ENCODE measurements at places on chromosomes 6 and 20.

DNA sequence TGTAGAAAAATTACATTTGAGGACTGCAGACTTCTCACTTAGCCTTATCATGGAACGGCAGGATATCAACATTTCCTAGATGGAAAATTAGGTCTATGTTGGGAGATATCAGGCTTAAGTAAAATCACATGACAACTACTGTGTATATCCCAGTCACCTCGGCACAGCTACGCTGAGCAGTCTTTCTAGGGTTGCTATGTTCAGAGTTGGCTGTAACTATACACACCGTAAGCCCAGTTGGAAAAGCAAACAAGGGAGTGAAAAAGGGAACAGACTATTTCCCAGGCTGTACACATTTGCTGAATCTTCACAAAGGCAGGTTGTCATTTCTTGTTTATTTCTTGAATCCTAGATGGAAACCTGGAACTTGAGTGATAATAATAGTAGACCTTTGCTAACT is 80.7 kb upstream of the PTPRK start:
- no peak for DNase-seq

- DNase-seq, result no peak
These were observed 160.3 kb upstream of the SASH1 start for GRCh38 chr6:148182378-148182777.

- DNase-seq, result no peak
These were observed 575.3 kb downstream of the RNF144B start for GRCh38 chr6:18962361-18962905.

GRCh38 chr6:88166493-88167351 is 575 bp upstream of the CNR1 start:
- DNase-seq, result no peak

- DNase-seq, result no peak
These were observed 55.2 kb upstream of the RNF24 start for GRCh38 chr20:4070323-4071177.

DNA sequence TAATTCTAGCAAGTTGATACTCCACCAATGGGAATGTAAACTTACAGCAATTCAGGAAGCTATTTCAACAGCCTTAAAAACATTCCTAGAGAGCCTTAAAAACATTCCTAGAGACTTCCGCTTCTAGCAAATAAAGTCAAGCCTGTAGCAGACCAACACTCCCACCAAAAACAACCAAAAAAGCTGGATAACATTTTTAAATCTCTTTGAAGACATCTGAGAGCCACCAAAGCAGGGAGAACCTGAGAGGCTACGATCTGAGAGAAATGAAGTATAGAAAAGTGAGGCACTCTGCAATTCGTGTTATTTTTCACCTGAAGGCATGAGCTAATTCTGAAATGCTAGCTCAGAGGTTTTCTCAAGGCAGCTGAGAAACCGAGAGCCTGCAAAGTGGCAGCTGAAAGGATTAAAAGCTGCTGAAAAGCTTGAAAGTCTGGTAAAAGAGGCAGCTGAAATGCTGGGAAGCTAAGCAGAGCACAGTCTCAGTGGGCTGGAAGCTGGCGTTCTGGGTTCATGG is 20.9 kb downstream of the GPR63 start:
- no peak for DNase-seq

GRCh38 chr20:59822291-59823029 is 111.0 kb downstream of the SYCP2 start:
- no peak for DNase-seq

DNA sequence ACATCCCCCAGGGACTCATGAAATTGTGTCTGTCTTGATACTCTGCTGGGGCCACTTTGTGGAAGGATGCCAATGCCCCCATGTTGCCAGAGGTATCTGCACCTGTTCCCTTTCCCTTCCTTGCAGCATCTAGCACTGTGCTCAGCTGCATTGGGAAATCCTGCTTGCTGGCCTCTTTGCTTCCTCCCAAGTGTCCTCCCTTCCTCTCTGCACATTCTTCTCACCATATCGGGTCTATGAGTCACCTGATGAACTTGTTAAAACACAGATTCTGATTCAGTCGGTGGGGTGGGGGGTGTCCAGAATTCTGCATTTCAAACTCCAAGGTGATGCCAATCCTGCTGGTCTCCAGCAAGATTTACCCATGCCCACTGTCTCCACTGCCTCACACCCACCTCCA is 467.8 kb downstream of the PTPRT start:
- no peak for DNase-seq

- no peak for DNase-seq
These were observed 5.6 kb downstream of the FBXO9 start for GRCh38 chr6:53070806-53071205.

DNA sequence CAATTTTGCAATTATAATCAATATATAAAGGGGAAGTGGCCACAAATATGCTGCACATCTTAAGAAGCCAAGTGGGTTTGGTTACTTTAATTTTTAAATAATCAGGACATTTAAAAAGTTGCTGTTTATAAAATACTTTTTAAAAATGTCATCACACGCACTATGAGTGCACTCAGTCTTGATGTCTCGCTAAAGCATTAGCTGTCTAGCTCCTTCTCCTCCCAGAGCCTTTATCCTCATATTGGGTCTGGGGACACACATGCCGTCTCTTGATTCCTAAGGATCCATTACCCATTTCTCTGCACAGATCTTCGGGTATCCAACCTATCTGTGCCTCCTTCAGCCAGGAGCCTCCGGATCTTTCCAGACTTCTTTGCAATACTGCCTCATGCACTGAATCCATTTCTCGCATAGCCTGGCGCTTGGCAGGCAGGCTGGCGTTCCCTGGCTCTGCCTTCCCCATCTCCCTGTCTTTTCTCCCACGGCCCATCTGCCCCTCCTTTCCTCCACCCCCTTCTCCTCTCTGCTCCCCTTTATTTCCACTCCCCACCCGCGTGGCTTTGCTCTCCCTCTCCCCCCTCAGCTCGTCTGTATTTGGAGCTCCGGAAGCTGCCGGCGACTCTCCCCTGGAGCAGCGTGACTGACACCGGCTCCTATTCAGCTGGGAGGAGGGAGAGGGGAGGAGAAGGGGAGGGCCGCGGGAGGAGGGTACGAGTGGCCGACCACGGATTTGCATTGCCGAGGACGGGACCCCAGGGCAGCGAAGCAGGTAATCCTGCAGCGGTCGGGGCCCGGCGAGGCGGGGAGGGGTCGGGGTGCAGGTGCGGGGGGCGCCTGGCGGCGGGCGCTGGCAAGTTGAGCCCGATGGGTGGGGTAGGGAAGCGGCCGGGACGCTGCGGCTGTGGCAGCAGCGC is at the start of gene CAP2:
Gene CAP2 (plus strand): TSS at position 618 of the 914 bp plus-strand sequence. CDS start 27,961 bp downstream, outside the sequence.
- DNase-seq, result no peak

GRCh38 chr6:32952817-32953739 is at the start of gene HLA-DMA:
HLA-DMA (minus strand) TSS chr6:32953097; CDS start chr6:32953036, 61 bp downstream.
- DNase-seq, result peak; percentile 85

- DNase-seq, result no peak
These were observed 3.0 kb downstream of the FNDC11 start for GRCh38 chr20:63556873-63557478.

- DNase-seq, result no peak
These were observed 90.2 kb downstream of the THBS2 start for GRCh38 chr6:169163411-169163901.

GRCh38 chr6:15948930-15949900 is 179.7 kb upstream of the MYLIP start:
- no peak for DNase-seq

Data from CD4-positive, alpha-beta memory T cell (primary cell).